Activated T-helper 1 cell treated with anti-CD3 and anti-CD28 coated beads, Interleukin-2, amount 50 U/mL, for 16 hours (primary cell): ENCODE measurements at places on chromosomes 2 and 18.

- no peak for DNase-seq
Measured at GRCh38 chr2:23745068-23745725, 181.7 kb downstream of the ATAD2B start.

- DNase-seq, result no peak
Measured at GRCh38 chr2:62206024-62206423, 10.1 kb downstream of the B3GNT2 start.

GRCh38 chr2:94759211-94759610, 112.0 kb upstream of the TEKT4 start:
- DNase-seq, result no peak

- DNase-seq, result no peak
Measured at GRCh38 chr2:18752022-18752493, 162.7 kb upstream of the NT5C1B start.

DNA sequence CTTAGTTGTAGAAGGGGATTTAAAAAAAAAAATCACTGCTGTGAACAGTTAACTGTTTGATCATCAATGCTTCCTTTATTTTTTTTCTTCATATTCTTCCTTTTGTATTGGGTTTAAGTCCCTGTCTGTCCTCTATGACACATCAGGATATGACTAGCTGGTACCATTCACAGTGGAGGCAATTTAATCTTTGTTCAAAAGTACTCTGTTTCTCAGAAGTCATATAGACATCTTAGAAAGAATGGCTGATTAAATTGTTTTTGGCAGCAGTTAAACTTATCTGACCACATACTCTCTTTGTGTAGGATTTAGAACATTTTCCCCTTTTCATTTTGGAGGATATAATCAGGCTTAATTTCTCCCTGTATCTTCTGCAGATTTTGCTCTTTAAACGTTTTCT, 807.8 kb upstream of the CDH2 start:
- no peak for DNase-seq

DNA sequence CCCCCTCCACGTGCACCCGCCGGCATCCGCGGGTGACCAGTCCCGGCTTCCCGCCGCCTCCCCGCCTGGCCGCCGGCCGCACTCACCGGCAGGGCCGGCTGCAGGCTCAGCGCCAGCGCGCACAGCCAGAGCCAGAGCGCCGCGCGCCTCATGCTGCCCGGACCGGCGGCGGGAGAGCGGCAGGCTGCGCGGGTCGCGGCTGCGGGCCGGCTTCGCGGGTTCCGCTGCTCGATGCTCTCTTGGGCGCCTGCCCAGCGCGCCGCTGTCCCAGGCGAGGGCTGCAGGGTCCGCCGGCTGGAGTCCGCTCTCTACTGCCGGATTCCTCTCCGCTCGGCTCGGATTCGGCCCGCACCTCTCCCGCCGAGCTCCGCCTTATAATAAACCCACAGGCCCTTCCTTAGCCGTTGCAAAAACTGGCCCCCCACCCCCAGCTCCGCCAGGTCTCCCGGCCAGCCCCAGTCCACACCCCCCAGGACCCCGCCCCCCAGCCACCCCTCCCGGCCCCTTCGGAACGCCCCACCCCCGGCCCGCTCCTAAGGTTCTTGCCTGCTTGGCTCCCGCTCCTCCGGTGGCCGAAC, at the start of gene SDC1:
SDC1 (minus strand) TSS at position 415 of the 578 bp plus-strand sequence; CDS start at position 152, 263 bp downstream.
- DNase-seq, result no peak

- no peak for DNase-seq
Measured at GRCh38 chr2:120516679-120517314, 170.9 kb downstream of the INHBB start.

DNA sequence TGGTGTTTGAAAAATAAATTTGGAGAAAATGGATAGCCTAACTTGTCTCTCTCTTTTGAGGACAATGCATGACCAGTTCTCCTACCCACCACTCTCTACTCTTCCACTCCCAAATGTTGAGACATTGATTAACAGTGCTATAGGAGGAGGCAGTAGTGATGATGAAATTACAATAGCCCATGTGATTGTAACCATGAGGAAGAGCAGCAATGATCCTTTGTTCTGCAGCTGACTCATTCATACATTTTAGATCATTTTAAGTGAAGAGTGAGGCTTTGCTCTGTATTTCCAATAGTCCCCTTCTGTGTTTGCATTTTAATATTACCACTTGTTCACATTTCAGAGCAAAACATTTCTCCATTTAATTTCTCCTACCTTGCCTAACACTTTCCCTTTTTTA, 592.3 kb downstream of the THSD7B start:
- DNase-seq, result no peak

DNA sequence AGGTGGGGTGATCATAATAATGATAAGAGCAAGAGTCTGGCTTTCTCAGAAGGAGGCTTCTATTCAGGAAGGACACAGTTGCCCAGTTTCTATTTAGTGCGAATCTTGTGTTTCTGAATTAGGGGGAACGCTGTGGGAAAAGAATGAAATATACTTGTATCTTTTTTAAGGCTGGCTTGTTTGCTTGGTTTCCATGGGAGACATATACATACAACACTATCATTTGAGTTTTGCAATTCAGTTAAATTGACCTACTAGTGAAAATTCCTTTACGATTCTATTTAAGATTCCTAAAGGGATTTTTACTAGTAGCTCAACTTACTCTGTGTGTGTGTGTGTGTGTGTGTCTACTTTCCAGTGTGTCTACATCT, 24.7 kb upstream of the ANKRD62 start:
- DNase-seq, result no peak

DNA sequence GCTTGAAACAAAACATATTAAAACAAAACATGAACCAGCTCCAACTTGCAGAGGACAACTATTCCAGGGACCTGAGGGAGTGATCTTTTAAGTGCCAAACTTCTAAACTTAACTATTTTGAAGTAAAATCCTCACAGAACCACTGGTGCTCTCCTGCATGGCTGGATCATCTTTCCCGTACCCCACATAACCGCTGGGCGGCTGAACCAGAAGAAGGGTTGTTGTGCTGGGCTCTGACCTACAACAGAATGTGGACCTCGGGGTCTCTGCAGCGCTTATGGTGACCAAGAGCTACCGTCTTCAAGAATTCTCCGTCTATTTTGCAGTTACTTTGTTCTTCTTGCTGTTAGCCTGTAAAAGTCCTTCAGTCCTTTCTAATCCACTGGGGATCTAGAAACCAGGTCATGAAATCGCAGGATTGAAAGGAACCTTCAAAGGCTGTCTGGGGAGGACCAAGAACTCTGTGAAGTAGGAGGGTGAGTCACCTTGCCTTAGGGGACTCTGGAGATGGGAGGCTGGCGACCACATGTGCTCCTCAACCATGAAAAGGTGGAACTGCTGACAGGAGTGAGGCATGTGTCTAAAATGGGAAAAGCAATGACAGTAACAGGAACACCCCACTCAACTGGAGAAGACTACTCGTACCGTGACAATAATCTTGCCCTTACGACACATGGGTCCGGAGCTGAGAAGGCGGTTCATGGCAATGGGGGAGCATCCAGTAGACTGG, 46.6 kb downstream of the HDLBP start:
- DNase-seq, result no peak

- no peak for DNase-seq
Measured at GRCh38 chr2:42013409-42013808, 34.4 kb upstream of the PKDCC start.

DNA sequence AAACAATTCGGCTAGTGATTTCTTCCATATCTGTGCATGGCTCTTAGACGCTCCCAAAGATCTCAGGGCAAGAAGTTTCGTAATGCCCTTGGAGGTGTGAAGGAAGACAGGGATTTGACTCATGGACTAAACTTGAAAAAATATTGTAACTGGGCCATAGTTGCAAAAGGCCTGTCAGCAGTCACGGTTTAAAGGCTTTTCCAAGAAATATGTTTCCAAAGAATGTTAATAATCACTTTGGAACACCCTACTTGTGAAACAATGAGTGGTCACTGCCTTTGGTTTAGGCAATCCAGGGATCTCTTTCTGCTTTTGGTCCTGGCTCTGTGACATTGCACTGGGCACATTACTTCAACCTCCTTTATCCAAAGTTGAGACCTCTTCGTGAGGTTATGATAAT, 102.5 kb upstream of the RASGRP3 start:
- DNase-seq, result no peak

DNA sequence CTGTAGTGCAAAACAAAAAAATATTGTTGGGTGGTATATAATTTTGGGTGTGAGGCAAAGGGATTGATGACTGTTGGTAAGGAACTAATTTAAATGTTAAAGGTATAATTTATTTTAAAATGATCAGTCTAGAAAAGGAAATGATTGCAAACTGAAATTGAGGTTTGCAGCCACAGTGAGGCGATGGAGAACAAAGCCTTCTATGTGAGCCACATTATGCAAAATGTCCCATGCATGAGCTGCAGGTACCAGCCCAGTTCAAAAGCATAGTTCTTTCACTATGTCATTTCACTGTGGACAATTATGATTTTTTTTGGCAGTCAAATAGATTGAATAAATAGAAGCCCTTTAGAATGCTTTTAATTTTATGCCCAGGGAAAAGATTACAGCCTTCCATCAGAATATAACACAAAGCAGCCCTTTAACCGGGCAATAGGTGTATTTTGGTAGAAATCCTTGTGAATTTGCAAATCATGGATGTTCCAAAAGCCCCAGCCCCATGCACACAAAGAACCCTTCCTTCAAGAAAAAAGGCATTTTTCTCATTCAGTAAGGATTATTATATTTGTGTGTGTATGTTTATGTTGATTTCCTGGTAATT, 1.7 kb downstream of the MAP2 start:
- DNase-seq, result no peak

GRCh38 chr2:113057117-113057516, 1.9 kb upstream of the IL36RN start:
- DNase-seq, result no peak

DNA sequence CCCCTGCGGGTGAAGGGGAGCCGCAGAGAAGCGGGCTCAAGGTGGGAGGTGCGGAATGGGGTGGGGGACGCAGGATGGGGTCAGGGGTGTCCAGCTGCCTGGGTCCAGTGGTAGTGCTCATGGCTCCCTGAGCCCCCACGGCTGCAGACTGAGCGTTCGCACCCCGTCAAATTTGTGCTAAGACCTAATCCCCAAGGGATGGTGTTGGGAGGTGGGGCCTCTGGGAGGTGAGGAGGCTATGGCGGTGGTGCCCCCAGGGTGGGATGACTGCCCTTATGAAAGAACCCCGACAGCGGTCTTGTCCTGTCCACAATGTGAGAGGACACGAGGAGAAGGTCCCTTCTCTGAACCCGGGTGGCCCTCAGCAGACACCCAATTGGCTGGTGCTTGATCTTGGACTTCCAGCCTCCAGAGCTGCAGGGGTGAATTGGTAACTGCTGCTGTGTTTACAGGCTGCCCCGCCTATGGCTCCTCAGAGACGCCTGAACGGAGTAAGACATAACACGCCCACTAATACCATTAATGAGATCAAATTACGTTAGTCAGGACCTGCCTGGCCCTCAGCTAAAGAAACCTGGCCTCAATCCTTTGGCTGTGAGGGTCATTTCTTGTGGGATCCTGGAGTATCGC, 42.6 kb downstream of the PXDN start:
- DNase-seq, result no peak

GRCh38 chr18:5455674-5456073, 88.1 kb downstream of the EPB41L3 start:
- DNase-seq, result no peak

DNA sequence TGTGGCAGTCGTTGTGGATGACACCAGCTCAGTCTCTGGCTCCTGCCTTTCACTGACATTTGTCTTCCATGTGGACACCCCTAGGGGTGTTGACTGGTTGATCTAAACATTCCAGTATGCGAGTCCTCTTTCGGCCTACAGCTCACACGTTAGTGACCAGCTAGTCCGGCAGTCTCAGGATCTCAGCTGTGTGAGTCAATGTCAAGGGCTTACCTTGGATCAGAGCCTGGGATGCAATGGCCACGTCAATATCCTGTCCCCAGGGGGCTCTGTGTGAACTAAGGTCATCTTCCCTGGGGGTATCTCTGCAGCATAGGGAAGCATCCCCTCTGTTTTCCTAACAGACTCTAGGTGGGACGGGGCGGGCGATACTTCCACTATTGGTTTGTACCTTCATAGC, 35.1 kb upstream of the YWHAQ start:
- no peak for DNase-seq

GRCh38 chr2:128313091-128313836, 5.4 kb downstream of the HS6ST1 start:
- DNase-seq, result no peak

DNA sequence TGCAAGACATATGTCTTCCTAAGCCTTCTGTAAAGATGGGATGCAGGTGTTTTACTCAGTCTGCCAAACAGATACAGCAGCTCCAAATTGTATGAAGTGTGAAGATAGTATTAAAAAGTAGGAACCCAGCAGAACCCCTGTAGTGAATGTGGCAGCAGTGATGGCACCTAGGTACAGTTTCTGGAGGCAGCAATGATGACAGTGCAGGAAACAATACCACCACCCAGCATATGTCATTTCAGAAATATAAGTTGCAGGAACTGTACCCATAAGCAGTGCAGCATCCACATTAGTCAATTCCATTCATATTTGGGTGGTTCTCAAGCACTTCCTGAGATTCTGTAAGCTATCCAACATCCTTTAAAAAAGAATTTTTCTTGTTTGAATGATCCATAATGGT, 46.7 kb upstream of the ATP5MC3 start:
- no peak for DNase-seq

GRCh38 chr18:70663141-70663540, 374.3 kb downstream of the SOCS6 start:
- no peak for DNase-seq

DNA sequence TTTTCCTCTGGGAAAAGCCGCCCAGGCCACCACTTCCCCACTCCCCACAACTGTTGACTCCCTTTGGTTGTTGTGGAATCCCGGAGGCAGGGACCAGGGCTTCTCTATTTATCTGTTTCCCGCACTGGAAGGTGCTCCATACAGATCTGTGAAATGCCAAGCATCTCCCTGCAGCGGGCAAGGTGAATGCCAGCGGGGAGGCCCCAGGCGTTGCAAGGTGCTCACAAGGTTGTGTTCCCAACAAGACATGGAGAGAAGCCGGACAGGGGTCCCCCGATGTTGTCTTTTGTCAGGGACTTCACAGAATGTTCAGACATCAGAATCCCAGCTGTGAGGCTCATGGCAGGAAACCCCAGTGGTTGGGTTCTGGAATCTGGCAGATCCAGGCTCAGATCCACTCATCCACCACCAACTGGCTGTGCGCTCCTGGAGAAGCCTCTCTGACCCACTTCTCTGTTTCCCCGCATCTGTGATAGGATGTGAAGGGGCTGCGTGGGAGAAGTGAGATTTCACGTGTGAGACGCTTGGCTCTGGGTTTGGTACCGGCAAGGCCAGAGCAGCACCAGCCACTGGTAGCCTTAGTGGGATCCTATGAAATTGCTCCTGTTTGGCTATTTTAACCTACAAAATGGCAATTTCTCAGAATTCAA, 8.6 kb upstream of the NEU2 start:
- DNase-seq, result no peak

DNA sequence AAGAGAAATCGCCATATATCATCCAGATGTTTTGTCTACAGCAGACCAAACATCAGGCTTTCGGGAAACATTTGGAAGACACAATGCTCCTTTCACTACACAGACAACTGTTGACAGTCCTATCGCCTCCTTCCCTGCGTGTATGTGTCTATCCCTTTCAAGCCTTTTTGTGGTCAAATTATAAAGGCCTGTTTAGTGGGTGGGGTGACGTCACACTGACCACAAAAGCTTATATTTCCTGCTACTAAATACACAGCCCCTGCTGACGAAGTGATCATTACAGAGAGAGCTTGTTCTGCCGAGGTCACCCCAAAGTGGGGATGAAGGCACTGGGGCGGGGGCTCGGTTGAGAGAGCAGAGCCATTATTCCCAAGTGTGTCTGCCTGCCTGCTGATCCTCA, 302.7 kb upstream of the TNP1 start:
- DNase-seq, result no peak

- no peak for DNase-seq
Measured at GRCh38 chr2:208195531-208195930, 5.7 kb upstream of the C2orf80 start.
